ENCODE measurements at places on chromosomes 2 and 18.

- DNase-seq = no peak
These were observed 253.6 kb downstream of the SOX11 start for GRCh38 chr2:5945742-5946141.

- DNase-seq = no peak
These were observed 43.5 kb downstream of the ARMC9 start for GRCh38 chr2:231241755-231242507.

DNA sequence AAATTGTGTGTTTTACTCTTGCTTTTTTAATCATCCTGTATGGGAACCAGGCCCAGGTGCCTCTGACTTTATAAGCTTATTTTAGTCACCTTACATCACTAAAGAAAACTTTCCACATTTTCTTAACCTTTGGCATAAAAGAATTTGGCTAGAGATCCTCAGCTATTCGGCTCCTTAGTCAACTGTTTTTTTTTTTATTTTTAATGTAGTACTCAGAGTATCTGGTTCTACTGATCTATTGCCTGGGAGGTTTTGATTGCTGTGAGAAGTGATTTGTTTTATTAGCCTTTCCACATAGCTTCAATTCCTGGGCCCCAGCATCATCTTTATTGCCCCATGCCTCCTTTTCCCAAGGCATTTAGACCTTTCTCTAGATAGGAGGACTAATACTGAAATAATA is 121.0 kb downstream of the MYO1B start:
- DNase-seq = no peak

DNA sequence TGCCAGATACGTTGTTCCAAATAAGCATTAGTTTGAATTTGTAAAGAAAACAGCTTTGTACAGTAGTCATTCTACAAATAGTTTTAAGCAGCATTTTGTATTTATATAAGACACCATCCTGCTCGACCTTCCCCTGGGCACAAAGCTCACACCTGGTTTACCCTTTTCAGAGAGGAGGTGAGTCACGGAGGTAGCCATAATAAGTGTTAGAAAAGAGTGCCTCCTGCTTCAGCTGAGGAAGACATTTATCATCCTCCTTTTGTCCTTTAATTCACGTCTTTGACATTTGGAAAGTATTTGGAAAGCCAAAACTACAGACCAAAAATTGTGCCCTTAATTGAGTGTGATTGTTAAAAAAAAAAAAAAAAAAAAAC is 6.8 kb downstream of the RAB12 start:
- DNase-seq = no peak

DNA sequence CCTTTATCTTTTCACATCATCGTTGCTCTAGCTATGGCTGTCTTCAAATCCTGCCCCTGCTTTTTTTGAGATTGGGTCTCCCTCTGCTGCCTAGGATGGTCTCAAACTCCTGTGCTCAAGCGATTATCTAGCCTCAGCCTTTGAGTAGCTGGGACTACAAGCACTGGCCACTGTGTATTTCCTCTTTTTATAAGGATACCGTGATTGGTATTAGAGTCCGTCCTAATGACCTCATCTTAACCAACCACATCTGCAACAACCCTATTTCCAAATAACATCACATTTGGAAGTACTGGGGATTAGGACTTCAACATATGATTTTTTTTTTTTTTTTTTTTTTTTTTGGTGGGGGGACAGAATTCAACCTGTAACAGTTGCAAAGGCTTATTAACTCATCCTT is 9.1 kb downstream of the RESP18 start:
- no peak for DNase-seq

- DNase-seq = no peak
These were observed 104.5 kb downstream of the EPHA4 start for GRCh38 chr2:221467610-221468009.

DNA sequence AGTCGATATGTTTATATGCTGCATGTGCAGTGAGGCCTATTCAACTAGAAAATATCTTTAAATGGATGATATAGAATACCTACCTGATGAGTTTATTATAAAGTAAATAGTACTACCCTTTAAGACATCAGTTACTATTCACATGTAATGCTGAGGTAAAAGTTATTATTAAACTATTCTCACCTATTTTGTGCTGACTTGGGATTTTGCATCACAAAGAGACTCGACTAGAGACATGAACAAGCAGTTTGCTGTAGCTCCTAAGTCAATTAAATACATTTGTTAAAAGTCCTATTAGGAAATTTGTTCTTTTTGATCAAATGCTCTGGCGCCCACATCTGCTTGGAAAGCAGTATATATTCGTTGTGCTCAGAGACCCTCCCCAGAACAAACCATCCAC is 164.1 kb downstream of the CCDC85A start:
- DNase-seq = no peak

Measured in stimulated activated CD8-positive, alpha-beta memory T cell treated with anti-CD3 and anti-CD28 coated beads, Interleukin-7, amount 100 ng/mL, for 4 hours (primary cell).